ENCODE measurements at places on chromosomes 6 and 20. TPM values are rescaled to one million over a fixed set of nuclear protein-coding genes. Genes with fewer than 3 reads are reported as not detected.

- no peak for DNase-seq
- peaks cover 2% of the 10 kb centered on the region for H3K27me3 ChIP-seq
- H3K4me3 ChIP-seq: no peak overlapping the region
- H3K4me1 ChIP-seq: no peaks in the 10 kb centered on the region
- no peak overlapping the region for H3K27ac ChIP-seq
Measured at GRCh38 chr6:93282521-93283031, 136.8 kb downstream of the EPHA7 start.

GRCh38 chr20:39108746-39109145 lies 146.6 kb downstream of the DHX35 start:
- no peak overlapping the region for H3K27ac ChIP-seq
- peaks cover 2% of the 10 kb centered on the region for H3K27me3 ChIP-seq
- peaks cover 19% of the 10 kb centered on the region for H3K4me1 ChIP-seq
- no peaks in the 10 kb centered on the region for H3K36me3 ChIP-seq

- H3K27me3 ChIP-seq: peaks cover 24% of the 10 kb centered on the region
- H3K36me3 ChIP-seq: peaks cover 6% of the 10 kb centered on the region
Measured at GRCh38 chr20:31474758-31475427, at the start of the genes DEFB124 and REM1. Gene DEFB124, minus strand, starts transcription at chr20:31475127. Its CDS starts 2,114 bp downstream, at chr20:31473013. Gene REM1, plus strand, starts transcription at chr20:31475288. Its CDS starts 1,158 bp downstream, at chr20:31476446.

GRCh38 chr6:9540534-9541126 lies 874.2 kb downstream of the TFAP2A start:
- DNase-seq: peak; percentile 9
- H3K27ac ChIP-seq: no peak overlapping the region
- no peaks in the 10 kb centered on the region for H3K36me3 ChIP-seq

DNA sequence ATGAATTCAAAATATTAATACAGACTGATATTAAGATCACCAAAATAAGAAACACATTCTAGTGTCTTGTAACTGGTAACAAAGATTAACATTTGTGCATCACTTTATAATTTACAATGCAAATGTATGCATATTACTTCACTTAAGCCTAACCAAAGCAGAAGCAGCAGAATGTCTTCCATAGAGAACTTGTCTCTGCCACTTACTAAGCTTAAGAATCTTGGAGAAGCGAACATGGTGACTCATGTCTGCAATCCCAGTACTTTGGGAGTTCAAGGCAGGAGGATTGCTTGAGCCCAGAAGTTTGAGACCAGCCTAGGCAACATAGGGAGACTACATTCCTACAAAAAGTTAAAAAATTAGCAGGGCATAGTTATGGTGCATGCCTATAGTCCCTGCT lies 18.8 kb downstream of the AK9 start:
- no peaks in the 10 kb centered on the region for H3K27me3 ChIP-seq
- peaks cover 22% of the 10 kb centered on the region for H3K4me1 ChIP-seq
- no peak for DNase-seq
- H3K36me3 ChIP-seq: no peaks in the 10 kb centered on the region
- no peak overlapping the region for H3K27ac ChIP-seq
- no peak overlapping the region for H3K4me3 ChIP-seq

- peaks cover 2% of the 10 kb centered on the region for H3K27me3 ChIP-seq
- H3K27ac ChIP-seq: no peak overlapping the region
- no peak for DNase-seq
- H3K36me3 ChIP-seq: no peaks in the 10 kb centered on the region
- no peaks in the 10 kb centered on the region for H3K4me1 ChIP-seq
Measured at GRCh38 chr6:5151360-5151954, 66.3 kb downstream of the PPP1R3G start.

GRCh38 chr6:100657678-100658330 lies 193.1 kb upstream of the SIM1 start:
- H3K27me3 ChIP-seq: no peaks in the 10 kb centered on the region
- H3K27ac ChIP-seq: no peak overlapping the region
- H3K36me3 ChIP-seq: no peaks in the 10 kb centered on the region
- no peaks in the 10 kb centered on the region for H3K4me1 ChIP-seq
- DNase-seq: no peak

DNA sequence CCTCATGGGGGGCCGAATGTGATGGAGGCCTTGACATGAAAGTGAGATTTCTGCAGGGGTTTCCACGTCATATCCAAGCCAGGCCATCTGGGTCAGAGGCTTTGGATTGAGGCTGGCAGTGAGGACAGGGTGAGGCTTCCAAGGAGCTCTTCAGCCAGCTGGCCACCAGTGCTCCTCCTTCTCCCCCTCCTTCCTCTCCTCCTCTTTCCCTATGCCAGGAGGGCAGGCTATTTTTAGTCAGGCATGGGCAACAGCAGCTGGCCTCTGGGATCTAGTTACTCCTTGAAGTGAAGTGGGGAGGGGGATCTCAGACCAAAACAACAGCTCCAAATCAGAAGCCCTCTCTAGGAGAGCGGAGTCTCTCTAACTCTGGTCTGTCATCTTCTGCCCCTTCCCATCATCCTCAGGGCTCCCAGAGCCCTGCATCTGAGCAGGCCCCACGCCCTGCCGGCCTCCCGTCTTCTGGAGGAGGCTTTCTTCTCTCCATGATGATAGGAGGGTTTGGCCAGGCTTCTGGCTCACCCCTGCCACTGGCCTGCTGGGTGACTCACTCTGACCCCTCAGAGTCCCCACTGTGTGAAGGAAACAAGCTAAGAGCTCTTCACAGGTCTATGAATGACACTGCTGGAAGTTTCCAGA lies 612 bp downstream of the TNNC2 start:
- H3K36me3 ChIP-seq: no peaks in the 10 kb centered on the region
- no peak for DNase-seq
- H3K27ac ChIP-seq: no peak overlapping the region
- H3K4me1 ChIP-seq: no peaks in the 10 kb centered on the region

DNA sequence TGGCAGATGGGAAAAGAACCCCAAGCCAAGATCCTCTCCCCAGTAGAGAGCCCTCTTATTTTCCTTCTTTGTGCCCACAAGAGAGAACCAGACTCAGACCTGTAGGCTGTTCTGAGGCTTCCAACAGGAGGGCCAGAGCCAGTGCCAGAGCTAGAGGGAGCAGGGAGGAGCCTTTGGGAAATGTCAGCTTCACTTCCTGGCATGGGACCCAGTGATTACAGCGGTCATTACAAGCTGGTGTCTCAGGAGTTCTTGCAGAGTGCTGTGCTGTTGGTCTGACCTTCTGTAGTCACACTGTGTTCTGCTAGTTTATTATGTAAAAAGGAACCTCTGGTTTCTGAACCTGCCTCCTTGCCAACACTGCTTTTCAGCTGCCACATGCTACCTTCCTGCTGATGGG lies 38.9 kb downstream of the STK35 start:
- no peaks in the 10 kb centered on the region for H3K4me1 ChIP-seq
- H3K27me3 ChIP-seq: peaks cover 2% of the 10 kb centered on the region
- no peak overlapping the region for H3K4me3 ChIP-seq
- peaks cover 6% of the 10 kb centered on the region for H3K36me3 ChIP-seq
- no peak overlapping the region for H3K27ac ChIP-seq
- DNase-seq: no peak

GRCh38 chr6:114053791-114054190 lies 82.8 kb upstream of the HDAC2 start:
- H3K27me3 ChIP-seq: no peaks in the 10 kb centered on the region
- no peaks in the 10 kb centered on the region for H3K4me1 ChIP-seq
- no peak overlapping the region for H3K4me3 ChIP-seq
- DNase-seq: no peak

GRCh38 chr6:97292671-97293070 lies 9.7 kb upstream of the MMS22L start:
- no peak overlapping the region for H3K27ac ChIP-seq
- no peaks in the 10 kb centered on the region for H3K36me3 ChIP-seq
- no peak overlapping the region for H3K4me3 ChIP-seq
- H3K27me3 ChIP-seq: no peaks in the 10 kb centered on the region
- H3K4me1 ChIP-seq: no peaks in the 10 kb centered on the region
- DNase-seq: no peak

GRCh38 chr6:116412270-116412669 lies 41.5 kb downstream of the DSE start:
- H3K36me3 ChIP-seq: no peaks in the 10 kb centered on the region
- H3K4me1 ChIP-seq: peaks cover 11% of the 10 kb centered on the region
- no peak overlapping the region for H3K27ac ChIP-seq
- H3K4me3 ChIP-seq: no peak overlapping the region
- H3K27me3 ChIP-seq: no peaks in the 10 kb centered on the region

Gene GFOD1
- 47.6 TPM for total RNA-seq

Gene SLCO4A1
- 1.4 TPM for total RNA-seq

Gene BMP6
- 0.97 TPM for total RNA-seq

Gene ANKRD66
- total RNA-seq: not detected

Gene PKHD1
- 0.03 TPM for total RNA-seq

Gene UBD
- total RNA-seq: not detected

Gene TNNC2
- total RNA-seq: not detected
